ENCODE measurements at places on chromosomes 3 and 15. TPM values are rescaled to one million over a fixed set of nuclear protein-coding genes. Genes with fewer than 3 reads are reported as not detected.

The KIF7 gene
- total RNA-seq, result 5.7 TPM

The RBP2 gene
- total RNA-seq, result not detected

The MB21D2 gene
- 4.2 TPM for total RNA-seq

The ITGB5 gene
- 422 TPM for total RNA-seq

The DOCK3 gene
- total RNA-seq, result 0.38 TPM

The RASGRF1 gene
- total RNA-seq, result 0.64 TPM

The NAA80 gene
- total RNA-seq, result 3.4 TPM

The GOLGA8R gene
- total RNA-seq, result 0.15 TPM

The CAMKV gene
- 0.53 TPM for total RNA-seq

The NEDD4 gene
- total RNA-seq, result 43.9 TPM

The SRGAP3 gene
- 0.77 TPM for total RNA-seq

The C3orf85 gene
- total RNA-seq, result not detected

The PLOD2 gene
- 135 TPM for total RNA-seq

The ANKUB1 gene
- not detected for total RNA-seq

The IL16 gene
- total RNA-seq, result 0.18 TPM

The SENP5 gene
- total RNA-seq, result 6.4 TPM

The IMPG2 gene
- not detected for total RNA-seq

The PIGX gene
- 34.7 TPM for total RNA-seq

The SLC28A2 gene
- not detected for total RNA-seq

The IL17RC gene
- total RNA-seq, result 16.6 TPM

The PATL2 gene
- total RNA-seq, result 0.07 TPM

The PLA1A gene
- total RNA-seq, result 0.27 TPM

The DUOX1 gene
- total RNA-seq, result not detected

The GRM2 gene
- total RNA-seq, result not detected

The CHRD gene
- total RNA-seq, result 0.29 TPM

The UMPS gene
- 52.2 TPM for total RNA-seq

The CCR3 gene
- not detected for total RNA-seq

The WDR93 gene
- 0.15 TPM for total RNA-seq

The ZNF385D gene
- not detected for total RNA-seq

The GHSR gene
- total RNA-seq, result not detected

The THSD4 gene
- 21.4 TPM for total RNA-seq

The CCRL2 gene
- 0.12 TPM for total RNA-seq

The TIPIN gene
- total RNA-seq, result 34.6 TPM

The KBTBD13 gene
- total RNA-seq, result not detected

The BCHE gene
- total RNA-seq, result 1.2 TPM

The ST8SIA2 gene
- total RNA-seq, result 0.41 TPM

The RETNLB gene
- total RNA-seq, result not detected

The ALAS1 gene
- 57.6 TPM for total RNA-seq
